ENCODE measurements at places on chromosomes 7 and 10.

- no peak for DNase-seq
Observed at GRCh38 chr10:69434926-69435325, 16.3 kb upstream of the TSPAN15 start.

GRCh38 chr7:157526913-157527634 is 190.3 kb downstream of the DNAJB6 start:
- DNase-seq: no peak

DNA sequence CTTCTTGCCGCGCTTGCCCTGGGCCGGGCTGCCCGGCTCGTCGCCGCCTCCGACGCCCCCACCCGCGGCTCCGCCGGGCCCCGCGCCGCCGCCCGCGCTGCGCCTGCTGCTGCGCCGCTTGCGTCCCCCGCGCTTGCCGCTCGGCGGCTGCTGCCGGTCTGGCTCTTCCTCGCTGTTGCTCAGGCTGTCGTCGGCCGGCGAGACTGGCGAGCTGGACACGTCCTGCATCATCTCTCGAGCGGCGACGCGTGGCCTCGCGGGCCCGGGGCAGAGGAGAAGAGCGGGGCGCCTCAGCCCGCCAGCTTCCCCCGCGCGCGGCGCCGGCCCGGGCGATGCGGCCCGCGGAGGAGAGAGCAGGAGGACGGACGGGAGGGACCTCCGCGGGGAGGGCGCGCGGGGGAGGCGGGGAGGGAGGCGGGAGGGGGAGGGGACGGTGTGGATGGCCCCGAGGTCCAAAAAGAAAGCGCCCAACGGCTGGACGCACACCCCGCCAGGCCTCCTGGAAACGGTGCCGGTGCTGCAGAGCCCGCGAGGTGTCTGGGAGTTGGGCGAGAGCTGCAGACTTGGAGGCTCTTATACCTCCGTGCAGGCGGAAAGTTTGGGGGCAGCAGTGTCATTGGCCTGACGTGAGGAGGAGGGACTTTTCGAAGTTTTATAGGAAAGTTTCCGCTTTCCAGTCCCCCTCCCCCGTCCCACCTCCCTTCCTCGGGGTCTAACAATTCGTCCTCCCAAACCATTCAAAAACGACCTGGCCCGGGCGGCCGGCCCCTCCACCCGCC is at the start of gene TWIST1:
TWIST1 (minus strand) TSS at position 546 of the 779 bp plus-strand sequence; CDS start at position 231, 315 bp downstream.
- DNase-seq: peak; percentile 96

DNA sequence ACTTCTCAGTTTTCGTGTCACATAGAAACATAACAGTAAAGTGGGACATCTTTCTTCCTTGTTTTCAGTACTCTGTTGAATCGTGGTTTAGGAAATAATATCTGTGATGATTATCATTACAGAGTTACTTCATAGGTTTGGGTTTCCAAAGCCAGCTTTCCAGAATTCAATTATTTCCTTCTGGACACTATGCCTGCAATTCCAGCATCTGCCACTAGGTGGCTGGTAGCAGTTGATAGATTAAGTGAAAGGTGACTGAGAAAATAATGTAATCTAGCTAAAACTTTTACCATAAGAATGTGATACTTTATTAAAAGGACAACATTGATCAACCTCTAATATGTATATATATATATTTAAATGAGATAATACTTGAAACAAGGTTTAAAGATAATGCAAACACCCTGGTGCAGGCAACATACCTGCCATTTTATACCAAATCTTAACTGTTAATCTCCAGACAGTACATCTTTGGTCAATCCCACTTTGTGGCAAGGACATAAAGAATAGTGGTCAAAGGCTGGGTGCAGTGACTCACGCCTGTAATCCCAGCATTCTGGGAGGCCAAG is 102.6 kb downstream of the SH3PXD2A start:
- DNase-seq: no peak

DNA sequence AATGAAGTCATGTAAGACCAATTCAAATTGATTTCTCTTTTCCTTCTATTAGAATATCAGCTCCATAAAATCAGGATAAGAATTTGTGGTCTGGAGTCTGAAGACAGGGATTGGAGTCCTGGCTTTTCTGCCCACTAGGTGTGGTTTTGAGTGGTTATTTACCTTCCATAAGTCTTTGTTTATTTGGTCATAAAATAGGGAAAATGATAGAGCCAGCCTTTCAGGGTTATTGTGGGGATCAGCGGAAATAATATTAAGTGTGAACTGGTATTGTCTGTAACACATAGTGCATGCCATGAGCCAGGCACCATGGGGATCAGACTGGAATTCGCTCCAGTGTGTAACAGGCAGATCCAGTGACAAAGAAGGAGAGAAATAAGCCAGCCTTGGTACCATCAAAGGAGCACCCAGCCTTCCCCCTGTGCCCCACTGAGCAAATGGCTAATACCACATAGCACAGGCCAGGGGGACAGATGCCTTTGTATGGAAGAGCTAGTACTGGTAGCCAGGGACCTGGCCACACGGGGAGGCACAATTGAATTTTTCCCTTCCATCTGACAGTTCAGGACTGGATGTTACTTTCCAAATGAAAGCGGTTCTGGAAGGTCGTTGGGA is 509.7 kb upstream of the PODXL start:
- no peak for DNase-seq

GRCh38 chr7:24478137-24478655 is 95.1 kb upstream of the PALS2 start:
- DNase-seq: no peak

DNA sequence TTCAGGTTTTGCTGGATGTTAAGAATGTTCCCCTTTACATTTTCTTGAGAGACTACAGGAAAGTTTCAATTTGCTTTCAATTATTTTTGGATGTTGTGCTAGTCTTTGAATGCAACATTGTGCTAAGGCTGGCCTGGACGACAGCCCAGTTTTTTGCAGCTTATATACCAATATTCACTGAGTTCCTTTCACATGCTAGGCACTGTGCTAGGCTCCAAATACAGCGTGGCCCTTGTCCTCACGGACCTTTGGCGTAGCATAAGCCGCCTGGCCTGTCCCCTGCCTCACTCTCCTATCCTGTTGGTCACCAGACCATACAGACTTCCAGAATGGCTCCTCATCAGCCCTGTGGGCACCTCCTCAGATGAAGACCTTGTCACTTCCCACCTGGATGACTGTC is 19.5 kb upstream of the HSPA12A start:
- DNase-seq: no peak

GRCh38 chr7:78675511-78675910 is 778.0 kb downstream of the MAGI2 start:
- DNase-seq: no peak

- no peak for DNase-seq
Observed at GRCh38 chr10:59072038-59072437, 104.4 kb upstream of the PHYHIPL start.

GRCh38 chr7:108360058-108360800 is 96.0 kb downstream of the NRCAM start:
- no peak for DNase-seq

GRCh38 chr7:28411876-28412662 is at the start of gene CREB5:
TSS of gene CREB5 (plus strand) at chr7:28412518. CDS start at chr7:28412915, 397 bp downstream.
- peak; percentile 53 for DNase-seq

- DNase-seq: no peak
Observed at GRCh38 chr7:116957874-116958273, 4.6 kb downstream of the ST7 start.

- no peak for DNase-seq
Observed at GRCh38 chr10:100554902-100555301, 19.2 kb downstream of the HIF1AN start.

GRCh38 chr10:69636626-69637605 is 6.9 kb downstream of the FAM241B start:
- DNase-seq: no peak

- DNase-seq: peak; percentile 48
Observed at GRCh38 chr10:94046098-94046497, 52.4 kb downstream of the PLCE1 start.

DNA sequence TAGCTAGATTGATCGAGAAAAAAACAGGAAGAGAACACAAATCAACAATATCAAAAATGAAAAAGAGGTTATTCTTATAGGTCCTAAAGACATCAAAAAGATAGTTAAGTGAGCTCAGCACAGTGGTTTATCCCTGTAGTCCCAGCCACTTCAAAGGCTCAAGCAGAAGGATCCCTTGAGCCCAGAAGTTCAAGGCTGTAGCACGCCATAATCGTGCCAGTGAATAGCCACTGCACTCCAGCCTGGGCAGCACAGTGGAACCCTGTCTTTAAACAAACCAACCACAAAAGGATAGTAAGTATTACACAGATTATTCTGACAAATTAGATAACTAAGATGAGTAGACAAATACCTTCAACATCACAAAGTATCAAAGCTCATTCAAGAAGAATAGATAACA is 83.2 kb downstream of the HBP1 start:
- DNase-seq: no peak

GRCh38 chr10:16947069-16947468 is 129.8 kb upstream of the RSU1 start:
- no peak for DNase-seq

DNA sequence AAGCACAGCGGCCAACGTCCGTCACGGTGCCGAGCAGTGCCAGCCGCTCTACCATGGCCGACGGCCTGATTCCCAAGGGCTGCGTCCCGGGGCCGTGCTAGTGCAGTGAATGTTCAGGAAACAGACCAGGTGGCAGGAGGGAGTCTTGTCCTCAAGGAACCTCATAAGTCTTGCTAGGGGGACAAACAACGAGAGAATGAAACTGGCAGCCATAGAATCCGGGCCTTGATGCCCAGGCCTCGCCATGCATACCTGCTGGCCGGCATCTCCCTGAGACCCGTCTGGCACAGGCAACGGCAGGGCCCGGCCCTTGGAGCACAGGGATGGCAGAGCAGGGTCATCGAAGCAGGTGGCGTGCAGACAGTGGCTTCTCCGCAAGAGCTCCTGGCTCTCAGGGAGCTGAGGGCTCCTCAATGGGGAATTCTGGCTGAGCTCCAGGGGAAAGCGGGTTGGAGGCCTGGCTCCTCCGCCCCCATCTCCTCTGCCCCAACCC is 58.8 kb downstream of the DIP2C start:
- DNase-seq: no peak

- DNase-seq: no peak
Observed at GRCh38 chr10:71970331-71970730, 6.1 kb downstream of the CHST3 start.

GRCh38 chr7:110870926-110871325 is 220.0 kb upstream of the LRRN3 start:
- DNase-seq: no peak
